ENCODE measurements at places on chromosomes 12 and 14.

- no peak for DNase-seq
These were observed 136.3 kb upstream of the PRICKLE1 start for GRCh38 chr12:42725809-42726208.

GRCh38 chr12:47557386-47557785 lies 148.4 kb downstream of the RPAP3 start:
- DNase-seq, result no peak

DNA sequence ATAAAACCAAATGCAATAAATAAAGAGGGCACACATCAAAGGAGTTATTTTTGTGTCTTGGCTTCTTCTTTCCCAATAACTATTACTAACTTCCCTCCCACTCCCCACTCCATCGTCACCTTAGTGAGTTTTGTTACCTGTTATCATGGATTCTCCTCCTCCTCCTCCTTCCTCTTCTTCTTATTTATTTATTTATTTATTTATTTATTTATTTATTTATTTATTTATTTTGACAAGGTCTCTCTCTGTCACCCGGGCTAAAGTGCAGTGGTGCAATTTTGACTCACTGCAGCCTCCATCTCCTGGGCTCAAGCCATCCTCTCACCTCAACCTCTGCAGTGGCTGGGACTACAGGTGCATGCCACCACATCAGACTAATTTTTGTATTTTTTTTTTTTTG lies 26.4 kb downstream of the WIF1 start:
- no peak for DNase-seq

DNA sequence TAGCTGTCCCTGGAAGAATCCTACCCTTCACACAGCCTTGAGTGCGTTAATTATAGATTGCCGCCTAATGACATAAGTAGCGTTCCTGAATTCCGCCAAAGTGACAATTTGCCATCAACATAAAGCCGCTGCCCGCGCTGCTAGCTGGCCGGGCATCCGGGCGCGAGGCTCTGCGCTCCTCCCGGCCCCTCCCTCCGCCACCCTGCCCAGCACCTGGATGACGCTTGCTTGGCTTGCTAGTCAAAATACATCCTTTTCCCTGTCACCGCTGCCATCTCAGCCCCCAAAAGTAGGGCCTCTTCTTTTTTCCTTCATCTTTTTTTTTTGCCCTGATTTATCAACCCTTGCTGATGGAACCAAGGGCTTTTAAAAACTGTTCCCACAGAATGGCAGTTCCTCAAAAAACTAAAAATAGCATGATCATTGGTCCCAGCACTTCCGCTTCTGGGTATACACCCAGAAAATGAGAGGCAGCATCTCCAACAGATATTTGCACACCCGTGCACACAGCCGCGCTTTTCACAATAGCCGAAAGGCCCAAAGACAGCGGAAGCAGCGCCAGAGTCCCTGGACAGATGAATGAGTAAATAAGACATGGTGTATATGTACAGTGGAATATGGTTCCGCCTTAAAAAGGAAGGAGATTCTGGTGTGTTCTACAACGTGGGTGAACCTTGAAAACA lies 235.2 kb downstream of the BCL11B start:
- DNase-seq, result no peak

GRCh38 chr14:69399750-69400149 lies 1.3 kb downstream of the SLC39A9 start:
- DNase-seq, result no peak

DNA sequence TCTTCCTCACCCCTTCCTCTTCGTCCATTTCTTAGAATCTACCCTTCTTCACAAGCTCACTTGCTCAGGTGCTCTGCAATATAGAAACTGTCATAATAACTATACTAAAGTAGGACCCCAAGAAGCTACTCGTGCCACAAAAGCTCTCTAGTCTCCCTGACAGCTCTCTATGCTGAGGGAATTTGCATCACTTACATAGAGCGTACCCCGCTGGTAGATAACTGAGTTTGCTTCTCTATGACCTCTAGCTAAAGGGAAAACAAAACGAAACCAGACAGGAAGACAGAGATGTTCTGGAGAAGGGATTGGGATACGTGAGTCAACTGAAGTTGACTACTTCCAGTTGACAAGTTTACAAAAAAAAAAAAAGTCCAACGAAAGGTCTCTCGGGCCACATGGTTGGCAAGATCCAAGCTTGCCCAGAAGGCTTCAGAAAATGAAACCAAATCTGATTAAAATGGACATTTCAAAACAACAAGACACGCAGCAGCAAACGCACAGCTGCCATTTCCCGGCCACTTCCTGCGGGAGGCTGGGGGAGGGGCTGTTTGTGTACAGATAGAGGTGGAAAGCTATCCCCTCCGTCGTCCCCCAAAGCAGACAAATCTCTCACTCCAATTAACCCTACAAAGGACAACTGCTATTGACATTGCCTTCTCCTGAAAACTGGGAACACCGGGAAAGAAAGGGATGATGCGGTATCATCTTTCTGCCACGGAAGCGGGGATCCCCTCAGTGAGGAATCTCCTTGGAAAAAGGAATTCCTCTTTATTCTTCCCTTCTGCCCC lies 1.3 kb downstream of the BAZ2A start:
- DNase-seq, result peak; percentile 11

DNA sequence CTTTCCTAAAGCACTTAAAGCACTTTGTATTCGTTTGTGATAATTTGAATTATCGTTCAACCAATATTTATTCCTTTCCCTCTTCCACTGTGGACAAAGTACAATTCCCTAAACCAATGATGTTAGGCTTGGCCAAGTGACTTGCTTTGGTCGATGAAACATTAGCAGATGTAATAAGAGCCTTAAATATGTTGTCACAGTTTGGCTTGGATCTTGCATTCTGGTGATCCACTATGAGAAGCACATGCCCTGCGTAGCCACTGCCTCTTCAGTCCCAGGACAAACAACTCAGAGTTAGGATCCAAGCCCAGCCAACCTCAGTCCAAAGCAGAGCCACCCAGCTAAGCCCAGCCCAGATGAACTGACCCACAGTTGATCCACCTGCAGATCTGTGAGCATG lies 8.4 kb upstream of the C12orf75 start:
- no peak for DNase-seq

DNA sequence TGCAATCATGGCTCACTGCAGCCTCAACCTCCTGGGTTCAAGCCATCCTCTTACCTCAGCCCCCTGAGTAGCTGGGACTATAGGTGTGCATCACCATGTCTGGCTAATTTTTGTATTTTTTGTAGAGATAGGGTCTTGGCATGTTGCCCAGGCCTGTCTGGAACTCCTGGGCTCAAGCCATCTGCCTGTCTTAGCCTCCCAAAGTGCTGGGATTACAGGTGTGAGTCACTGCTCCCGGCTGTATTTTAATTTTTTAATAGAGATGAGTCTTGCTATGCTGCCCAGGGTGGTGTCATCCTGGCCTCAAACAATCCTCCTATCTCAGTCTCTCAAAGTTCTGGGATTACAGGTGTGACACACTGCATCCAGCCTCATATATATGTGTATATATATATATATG lies 31.7 kb upstream of the GPRC5A start:
- no peak for DNase-seq

GRCh38 chr14:58752771-58753201 lies 115.0 kb downstream of the DACT1 start:
- DNase-seq, result no peak

DNA sequence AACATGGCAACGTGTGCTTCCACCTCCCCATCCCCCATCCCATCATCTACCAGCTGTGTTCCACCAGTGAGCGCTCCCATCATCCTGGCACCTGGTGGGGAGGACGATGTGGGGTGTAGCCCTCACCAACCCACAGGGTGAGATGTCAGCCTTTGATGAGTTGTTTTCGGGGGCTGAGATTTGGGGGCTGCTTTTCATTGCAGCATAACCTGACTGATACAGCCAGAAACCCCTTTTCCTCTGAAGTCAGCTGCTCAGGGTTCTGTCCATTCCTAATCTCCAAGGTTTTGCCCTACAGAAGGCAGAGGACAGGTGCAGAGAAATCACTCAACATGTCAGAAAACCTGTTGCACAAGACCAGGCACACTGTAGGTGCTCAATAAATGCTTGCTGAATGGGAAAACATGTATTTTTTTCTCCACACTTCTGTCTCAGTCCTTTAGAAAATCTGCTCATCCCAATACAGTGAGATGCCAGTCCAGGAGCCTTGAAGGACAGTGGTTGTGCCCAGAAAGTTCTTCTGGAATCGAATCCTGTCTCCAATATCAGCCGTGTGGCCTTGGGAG lies 239.8 kb downstream of the RBM19 start:
- no peak for DNase-seq

DNA sequence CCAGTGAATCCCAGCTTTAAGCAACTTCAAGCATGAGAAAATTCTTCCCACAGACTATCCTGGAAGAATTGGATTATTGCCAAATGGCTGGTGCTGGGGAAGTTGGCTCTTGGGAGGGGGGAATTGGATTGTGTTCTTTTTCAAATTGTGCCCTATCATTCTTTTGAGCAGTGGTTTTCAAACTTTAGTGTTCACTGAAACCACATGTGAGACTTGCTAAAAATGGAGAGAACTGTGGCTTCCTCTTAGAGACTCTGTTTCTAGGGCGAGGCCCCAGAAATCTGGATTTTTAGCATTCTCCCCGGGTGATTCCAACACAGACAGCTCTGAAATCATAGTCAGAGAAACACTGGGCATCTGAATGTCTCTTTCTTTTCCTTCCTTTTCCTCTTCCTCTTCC lies 14.3 kb upstream of the OTUB2 start:
- DNase-seq, result no peak

DNA sequence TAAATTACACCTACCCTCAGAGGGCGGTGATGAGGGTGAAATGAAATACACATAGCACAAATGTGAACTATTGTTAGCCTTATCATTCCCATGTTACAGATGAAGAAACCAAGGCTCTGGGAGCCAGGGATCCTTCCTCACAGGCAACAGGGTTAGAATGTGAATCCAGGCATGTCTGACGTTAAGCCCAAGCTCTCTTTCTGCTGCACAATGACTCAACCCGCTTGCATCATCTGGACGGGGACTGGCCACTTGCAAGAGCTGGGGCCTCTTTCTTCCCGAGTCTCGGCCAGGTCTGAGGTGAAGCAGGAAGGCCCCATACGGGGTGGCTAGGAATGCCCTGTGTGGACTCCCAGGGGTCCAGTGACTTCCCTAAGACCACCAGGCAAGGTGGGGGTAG lies 105.2 kb downstream of the RBM19 start:
- DNase-seq, result no peak

GRCh38 chr14:96627811-96628775 lies 125.9 kb downstream of the PAPOLA start:
- no peak for DNase-seq

DNA sequence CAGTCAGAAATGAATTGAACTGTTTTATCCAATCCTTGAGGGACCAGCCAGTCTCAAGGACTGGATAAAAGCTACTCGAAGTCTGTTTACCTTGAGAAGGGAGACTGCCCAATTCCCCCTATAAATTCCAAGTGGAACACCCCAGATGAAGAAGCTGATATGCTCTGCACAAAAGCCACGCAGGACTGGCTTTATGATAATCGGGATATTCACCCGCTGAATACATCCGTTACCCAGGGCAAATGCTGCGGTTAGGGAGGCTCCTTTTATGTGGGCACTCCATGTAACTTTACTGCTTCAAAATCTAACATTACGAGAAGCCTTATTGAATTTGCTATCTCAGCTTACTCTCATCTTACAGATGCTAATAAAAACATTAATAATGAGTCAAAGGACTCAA lies 119.1 kb downstream of the DENND5B start:
- no peak for DNase-seq

- DNase-seq, result no peak
These were observed 88.8 kb downstream of the TMX1 start for GRCh38 chr14:51328772-51329353.

GRCh38 chr14:70113211-70113610 lies 75.5 kb downstream of the SLC8A3 start:
- DNase-seq, result no peak

DNA sequence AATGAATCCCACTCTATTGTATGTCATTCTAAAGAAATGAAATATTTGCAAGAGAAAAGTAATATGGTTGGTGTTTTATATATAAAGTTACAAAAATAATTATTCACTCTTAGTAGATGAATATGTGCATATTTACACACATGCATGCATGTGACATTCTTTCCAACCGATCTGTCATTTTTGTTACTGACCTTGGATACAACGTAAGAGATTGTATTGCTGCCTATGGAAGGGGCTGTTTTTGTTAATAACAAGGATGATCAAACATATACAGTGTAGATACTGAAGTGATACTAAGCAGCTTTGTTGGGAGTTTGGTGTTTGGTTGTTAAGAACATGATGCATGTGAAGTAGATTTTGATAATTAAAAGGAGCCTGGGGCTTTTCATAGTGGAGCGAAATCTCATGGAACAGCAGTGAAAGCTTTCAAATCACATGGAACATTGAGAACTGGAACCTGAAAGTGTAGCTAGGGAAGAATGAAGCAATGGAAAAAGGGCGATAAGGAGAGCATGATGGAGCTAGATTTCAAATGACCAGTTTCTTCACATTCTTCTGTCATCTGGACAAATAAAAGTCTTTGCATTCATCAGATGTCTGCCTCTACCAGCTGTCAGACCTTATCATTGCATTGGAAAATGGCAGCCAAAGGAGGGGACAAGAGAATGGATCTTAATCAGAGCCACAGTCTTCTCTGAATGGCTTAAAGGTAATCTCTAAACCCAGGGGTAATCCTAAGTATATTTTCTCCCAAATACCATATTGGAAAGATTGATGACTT lies 10.0 kb downstream of the BORCS5 start:
- no peak for DNase-seq

DNA sequence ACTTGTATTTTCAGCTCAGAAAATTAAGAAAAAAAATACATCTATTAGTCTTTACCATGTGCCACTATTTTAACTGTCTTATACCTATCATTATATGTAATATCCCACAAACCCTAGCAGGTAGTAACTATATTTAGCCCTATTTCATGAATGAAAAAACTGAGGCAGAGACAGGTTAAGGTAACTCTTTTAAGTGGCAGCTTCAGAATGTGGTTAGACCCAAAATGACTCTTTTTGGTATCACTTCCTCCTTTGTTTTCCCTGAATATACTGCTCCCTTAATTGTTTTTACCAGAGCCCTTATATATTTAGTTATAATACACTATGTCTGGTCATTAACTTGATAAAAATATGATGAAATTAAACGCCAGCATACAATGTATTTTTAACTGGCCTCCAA lies 235.6 kb upstream of the RPL10L start:
- DNase-seq, result no peak

DNA sequence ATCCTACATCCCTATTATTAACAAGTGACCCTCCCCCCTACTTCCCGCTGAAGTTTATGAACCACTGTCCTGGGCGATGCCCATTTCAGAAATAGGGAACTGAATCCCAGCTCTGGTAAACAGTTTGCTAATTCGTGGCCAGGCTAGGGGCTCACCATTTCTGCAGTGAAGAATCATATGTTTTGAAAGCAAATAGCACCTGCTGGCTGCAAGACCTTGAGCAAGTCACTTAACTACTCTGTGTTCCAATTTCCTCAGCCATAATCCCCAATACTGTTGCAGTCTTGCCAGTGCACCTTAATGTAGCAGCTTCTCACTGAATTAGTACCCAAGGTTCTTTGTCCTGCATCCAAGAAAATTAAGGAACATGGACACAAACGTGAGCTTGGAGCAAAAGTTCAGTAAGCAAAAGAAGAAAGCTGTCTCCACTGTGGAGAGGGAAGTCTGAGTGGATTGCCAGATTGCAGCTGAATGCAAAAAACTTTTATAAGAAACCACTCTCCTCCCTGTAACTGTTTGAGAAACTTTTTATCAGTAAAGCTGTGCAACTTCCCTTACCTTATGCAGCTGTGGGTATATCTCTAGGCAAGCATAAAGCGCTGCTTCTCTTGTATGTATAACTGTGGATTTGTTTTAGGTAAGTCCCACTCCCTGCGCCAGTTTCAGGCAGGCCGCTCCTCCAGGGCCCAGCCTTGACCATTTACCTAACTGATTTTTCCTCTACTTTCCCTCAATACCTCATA lies 824 bp downstream of the OAS1 start:
- no peak for DNase-seq

All from NCI-H510A (cell line).